ENCODE measurements at places on chromosomes 7 and 10.

- no peak for DNase-seq
These were observed 40.8 kb upstream of the WIPF3 start for GRCh38 chr7:29765490-29765889.

DNA sequence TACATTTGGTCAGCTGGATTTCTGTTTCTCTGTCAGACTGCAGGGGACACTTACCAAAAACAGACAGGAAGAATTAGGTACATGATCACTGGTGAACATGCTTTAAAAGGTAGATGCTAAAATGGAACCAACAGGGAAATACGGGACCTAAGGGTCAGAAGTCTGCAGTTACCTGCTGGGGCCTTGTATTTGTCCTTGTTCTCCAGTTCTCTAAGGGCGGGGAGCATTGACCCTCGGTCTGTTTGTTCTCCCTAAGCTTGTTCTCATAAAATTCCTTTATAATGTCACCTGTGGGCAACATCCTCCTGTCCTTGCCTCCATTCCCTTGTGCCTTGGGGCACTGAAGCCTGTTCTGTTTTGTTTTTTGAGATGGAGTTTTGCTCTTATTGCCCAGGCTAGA is 29.8 kb upstream of the MSMB start:
- DNase-seq, result no peak

DNA sequence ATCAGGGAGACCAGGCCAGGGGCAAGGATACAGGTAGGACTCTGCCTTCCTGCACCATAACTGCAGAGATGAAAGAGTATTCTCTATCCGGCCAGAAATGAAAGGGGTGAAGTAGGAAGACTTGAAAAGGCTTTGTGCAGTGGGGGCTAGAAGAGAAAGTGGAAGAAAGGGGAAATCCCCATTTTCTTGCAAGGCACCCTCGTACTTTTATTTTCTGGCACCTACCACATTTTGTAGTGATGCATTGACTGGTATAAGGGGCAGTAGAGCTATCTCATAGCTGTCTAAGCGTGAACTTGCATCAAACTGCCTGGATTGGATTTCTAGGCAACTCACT is 752 bp upstream of the CAMK2G start:
- DNase-seq, result no peak

- DNase-seq, result no peak
These were observed 230.5 kb upstream of the TMEM229A start for GRCh38 chr7:124263232-124263827.

DNA sequence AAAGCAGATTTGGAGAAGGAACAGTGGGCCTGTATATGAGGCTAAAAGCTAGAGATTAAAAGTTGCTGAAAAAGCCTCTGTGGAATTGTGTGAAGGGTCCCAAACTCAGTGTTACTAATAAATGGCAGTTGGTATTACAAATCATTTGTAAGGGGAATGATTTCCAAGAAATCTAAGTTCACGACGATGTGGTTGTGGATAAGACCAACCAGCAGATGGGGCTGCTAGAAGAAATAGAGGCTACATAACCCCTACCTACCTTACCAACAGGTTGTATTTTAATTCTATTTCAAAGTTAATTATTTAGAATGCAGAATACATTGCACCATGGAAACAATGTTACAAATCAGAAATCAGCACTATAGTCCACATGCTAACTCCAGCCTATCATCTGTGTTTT is 377.1 kb downstream of the HPSE2 start:
- no peak for DNase-seq

DNA sequence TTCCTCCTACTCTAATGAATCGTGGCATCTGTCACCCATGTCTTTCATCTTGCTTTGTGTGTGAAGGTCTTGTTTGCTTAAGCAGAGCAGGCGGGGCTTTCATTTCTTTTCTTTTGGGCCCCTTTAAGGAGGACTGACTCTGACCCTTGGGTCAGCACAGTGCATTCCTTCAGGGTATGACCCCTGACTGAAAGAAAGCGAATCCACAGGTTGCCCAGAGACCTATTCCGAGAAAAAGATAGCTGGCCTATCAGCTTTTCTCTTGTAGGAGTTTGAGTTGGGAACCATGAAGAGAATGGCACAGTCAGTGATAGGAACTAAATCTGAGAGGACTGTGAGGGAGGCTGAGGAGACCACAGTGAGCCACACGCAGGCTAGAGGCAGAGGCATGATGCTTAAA is 193.2 kb upstream of the CDCA7L start:
- no peak for DNase-seq

- no peak for DNase-seq
These were observed 167.1 kb upstream of the ADO start for GRCh38 chr10:62637249-62638061.

DNA sequence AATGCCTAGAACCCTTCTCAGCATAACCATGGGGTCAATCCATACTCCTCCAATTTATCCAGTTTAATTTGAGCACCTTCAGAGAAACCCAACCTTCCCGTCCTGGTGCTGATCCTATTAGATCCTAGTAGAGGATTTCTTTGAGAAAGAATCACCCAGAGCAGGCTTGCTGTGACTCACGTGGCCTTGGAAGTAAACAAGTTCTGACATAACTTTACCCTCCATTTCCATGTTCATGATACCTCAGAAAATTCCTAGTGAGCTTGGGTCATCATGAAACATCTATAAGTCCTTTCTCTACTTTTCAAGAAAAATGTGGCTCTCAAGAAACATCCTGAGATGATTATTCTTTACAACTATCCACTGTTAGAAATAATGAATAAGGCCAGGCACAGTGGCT is 71.7 kb downstream of the PRLHR start:
- DNase-seq, result no peak

- DNase-seq, result no peak
These were observed 1.4 kb downstream of the MYO1G start for GRCh38 chr7:44977304-44977958.

DNA sequence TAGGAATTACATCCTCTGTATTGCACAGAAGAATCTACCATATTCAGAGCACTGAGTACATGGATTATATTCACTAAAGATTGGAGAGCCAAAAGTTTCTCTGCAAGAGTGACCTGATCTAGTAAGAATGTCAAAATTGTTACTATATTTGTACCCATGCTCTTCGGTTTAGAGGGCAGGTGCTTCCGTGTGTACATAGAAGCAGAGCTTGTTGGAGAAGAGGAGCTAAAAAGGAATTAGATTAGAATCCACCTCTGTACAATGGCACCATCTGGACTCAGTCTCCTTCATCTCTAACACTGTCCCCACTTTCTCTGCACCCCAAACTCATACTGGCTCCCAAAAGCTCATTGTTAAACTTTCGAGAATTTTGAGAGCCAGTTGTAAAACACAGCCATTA is 8.3 kb downstream of the CALD1 start:
- no peak for DNase-seq

- no peak for DNase-seq
These were observed 59.5 kb downstream of the RGS10 start for GRCh38 chr10:119483001-119483400.

DNA sequence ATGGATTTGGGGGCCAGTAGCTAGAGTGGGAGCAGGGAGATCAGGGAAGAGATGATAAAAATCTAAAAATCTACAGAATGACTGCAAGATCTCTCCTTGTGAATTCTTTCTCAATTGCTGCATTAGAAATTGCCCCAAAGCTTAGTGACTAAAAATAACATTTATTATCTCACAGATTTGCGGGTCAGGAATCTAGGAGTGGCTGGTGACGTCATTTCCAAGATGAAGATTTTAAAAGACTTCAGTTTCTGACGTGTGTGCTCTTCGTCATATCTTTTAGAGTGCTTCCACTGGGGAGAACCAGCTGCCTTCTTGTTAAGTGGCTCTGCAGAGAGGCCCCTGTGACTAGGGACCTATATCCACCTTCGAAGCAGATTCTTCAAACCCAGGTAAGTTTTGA is 112.6 kb downstream of the DGKI start:
- DNase-seq, result no peak
